ENCODE measurements at places on chromosomes 6 and 20.

- DNase-seq, result no peak
Measured at GRCh38 chr6:11241154-11241792, 8.8 kb upstream of the NEDD9 start.

DNA sequence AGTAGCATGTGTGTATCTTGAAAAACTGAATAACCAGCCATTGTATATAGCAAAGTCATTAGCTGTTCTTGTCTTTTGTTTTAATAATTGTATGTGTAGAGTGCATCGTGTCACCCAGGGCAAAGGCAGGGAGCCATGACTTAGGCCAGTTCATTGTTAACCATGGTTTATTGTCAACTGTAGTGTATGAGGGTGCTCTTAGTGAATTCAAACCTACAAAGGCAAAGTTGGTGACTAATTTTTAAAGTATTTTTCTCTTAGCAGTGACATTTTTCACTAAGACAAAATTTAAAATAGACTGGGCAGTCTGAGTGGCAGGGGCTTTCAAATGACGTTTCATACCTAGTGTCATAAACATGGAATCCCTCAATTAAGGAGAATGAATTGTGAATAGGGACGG is 79.0 kb downstream of the TULP4 start:
- DNase-seq, result no peak

- DNase-seq, result no peak
Measured at GRCh38 chr6:117034971-117035370, 157.9 kb downstream of the RFX6 start.

DNA sequence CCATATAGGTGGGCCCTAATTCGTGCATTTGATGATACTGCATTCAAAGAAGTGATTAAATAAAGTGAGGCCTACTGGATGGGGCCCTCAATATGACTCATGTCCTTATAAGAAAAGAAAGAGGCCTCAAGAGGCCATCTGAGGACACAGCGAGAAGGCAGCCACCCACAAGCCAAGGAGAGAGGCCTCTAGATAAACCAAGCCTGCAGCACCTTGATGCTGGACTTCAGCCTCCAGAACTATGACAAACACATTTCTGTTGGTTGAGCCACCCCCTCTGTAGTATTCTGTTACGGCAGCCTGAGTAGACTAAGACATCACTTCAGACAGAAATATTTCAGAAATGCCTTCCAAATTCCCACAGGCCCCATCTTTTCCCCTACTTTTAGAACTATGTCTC is 82.5 kb upstream of the PLEKHG1 start:
- no peak for DNase-seq

DNA sequence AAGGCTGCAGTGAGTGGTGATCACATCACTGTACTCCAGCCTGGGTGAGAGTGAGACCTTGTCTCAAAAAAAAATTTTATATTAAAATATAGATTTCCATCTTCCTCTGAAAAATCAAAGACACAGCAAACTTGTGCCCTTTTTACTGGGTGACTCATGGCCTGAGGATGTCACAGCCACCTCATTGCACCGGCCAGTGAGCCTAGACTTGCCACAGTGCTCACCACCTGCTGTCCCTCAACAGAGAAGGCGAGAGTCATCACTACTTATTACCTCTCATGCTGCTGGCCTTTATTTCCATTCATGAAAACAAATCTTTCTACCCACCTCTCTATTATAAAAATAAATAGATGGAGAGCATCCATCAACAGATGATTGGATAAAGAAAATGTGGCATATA is 295.8 kb downstream of the PREX1 start:
- no peak for DNase-seq

DNA sequence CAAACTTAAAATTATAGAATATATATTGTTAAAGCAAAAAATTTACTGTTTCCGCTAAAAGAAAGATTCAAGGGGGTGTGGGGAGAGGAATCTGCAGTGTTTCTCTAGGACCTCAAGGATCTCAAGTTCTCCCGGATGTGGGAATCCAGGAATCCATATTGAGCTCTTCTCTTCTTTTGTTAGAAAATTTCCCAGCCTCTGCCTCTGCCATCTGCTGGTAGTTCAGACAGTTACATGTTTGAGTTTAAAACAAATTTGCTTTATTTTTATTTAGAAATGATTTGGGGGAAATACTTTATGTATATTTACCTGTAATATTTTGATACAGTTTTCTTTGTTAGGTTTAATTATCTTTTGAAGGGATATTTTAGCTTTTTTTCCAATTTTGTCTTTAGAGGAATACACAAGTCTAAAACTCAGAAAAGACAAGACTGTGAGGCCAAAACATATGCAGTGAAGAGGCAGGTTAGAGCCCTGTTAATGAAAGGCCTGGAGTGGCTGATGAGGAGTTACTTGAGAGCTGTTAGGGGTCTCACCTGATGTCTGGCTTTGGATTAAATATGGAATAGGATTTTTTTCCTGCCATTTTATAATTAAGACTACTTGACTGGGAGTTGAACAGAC is 268.8 kb downstream of the ARID1B start:
- DNase-seq, result no peak

- no peak for DNase-seq
Measured at GRCh38 chr6:82741996-82742385, 323.6 kb downstream of the UBE3D start.

DNA sequence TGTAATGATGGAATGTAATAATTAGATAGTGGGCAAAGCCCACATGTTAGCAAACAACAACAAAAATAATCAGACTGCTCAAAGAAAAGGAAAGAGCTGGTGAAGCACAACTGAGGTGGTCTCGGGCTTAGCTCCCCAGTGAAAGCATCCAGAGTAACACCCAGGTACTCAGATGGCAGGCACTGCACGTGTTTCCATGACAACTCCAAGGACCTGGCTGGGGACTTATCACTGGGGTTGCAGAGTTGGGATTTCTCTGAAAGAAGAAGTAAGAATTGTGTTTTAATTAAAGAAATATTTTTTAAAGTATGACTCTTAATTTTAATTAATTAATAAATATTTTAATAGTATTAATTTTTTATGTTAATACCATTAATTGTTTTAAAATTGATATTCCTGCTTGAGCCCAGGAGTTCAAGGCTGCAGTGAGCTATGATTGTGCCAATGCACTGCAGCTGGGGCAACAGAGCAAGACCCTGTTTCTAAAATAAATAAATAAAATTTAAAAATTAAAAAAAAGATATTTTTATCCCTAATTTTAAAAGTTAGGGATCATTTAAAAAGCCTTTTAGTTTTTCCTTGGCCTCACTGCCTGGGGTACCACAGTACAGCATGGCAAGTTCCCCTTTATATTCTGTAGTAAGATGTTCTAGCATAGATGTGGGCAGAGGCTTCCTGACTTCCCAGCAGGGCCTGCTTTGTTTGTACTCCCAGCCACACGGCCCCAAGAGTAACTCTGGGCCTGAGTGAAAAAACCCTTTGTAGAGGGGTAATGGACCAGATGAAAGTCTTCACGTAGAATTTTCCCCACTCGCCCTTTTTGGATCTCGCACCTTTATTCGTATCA is 42.2 kb upstream of the UST start:
- no peak for DNase-seq

DNA sequence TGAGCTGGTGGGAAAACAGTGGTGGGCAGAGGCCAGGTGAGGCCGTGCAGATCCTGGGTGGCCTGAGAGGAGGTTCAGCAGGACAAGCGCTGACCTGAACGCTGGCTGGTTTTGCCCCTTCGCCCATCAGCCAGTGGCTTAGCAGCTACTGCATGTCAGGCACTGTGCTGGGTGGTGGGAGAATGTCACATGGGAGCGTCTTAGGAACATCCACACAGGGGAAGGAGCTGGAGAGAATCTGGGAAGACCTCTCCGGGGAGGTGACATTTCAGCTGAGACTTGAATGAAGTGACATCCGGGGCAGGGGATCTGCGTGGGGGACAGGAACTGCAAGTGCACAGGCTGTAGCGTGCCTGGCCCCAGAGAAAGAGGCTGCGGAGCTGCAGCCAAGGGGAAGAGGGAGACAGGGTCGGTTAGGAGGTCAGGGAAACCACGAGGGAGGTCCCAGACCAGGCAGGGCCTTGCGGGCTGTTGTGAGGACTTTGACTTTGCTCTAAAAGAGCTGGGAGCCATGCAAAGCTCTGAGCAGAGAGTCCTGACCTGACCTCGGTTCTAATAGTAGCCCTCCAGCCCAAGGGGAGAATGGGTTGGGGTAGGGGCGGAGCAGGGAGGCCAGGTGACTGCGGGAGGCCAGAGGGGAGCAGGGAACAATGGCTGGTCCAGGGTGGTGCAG is 156.8 kb upstream of the PTPN1 start:
- DNase-seq, result no peak

DNA sequence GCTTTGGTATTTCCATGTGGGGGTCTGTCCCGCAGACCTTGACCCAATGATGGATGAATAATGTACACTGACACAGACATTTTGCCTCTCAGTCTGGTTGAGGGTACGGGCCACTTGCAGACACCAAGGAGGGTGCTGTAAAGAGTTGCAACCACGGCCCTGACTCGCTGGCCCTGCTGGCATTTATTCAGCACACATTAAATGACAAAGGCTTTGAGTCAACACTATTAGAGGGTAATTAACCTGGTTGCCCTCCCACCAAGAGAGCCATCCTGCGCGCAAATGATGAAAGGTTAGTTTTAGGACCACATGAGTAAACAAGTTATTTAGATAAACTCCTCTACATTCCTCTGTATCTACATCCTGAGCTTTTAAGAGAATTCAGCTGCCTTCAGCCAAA is 308.9 kb upstream of the MMS22L start:
- no peak for DNase-seq

- no peak for DNase-seq
Measured at GRCh38 chr20:14193885-14194284, 143.5 kb downstream of the FLRT3 start.

DNA sequence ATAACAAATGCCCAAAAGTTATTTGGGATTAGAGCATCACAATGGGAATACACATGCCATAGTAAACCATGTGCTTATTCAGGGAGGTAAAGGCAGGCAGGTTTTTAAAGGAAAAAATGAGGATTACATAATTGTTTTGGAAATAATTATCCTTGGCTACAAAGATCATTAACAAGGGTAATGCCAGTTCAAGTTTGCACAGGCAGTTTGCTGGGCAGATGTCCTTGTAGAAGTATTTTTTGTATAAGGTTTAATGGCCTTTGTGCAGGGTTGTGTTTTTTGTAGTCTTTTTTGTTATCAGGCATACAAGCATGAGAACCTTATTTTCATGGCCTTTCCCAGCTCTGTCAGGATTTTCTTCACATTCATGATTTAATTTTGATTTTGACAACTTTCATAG is 24.7 kb downstream of the FBXO9 start:
- DNase-seq, result no peak
